Renal cortex interstitium (tissue), 15 donors: ENCODE measurements at places on chromosomes 2 and 18. TPM values are rescaled to one million over a fixed set of nuclear protein-coding genes. Genes with fewer than 3 reads are reported as not detected.
A peak's percentile ranks its signal among the peaks of the same experiment; 100 is the strongest.

- DNase-seq, result no peak
These were observed 221.7 kb downstream of the CTNNA2 start for GRCh38 chr2:79734518-79734917.

GRCh38 chr2:101828673-101829334 is 131.3 kb downstream of the MAP4K4 start:
- no peak for DNase-seq

DNA sequence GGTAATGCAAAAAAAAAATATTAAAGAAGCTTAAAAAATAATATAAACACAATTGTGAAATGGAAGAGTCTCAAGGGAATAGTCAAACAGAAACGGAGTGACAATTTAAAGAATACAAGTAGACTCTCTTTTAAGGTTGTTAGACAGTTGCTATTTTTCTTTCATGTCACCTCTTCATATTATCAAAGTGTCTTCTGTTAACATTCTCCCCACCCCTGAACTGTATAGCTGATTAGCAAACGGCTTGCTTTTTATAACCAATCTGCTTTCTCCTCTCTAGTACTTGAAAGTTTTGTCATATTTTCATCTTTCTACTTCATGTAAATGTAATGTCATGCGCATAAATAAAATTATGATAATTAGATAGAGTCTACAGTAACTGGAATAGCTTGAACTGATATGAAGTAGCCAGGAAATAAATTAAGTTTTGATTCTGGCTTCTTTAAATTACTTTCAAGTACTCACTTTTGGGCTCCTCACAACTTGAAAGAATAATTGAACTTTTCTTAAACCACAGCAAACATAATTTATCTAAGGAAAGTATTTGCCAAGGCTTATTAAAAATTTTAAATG is 37.0 kb downstream of the BARD1 start:
- DNase-seq, result no peak

DNA sequence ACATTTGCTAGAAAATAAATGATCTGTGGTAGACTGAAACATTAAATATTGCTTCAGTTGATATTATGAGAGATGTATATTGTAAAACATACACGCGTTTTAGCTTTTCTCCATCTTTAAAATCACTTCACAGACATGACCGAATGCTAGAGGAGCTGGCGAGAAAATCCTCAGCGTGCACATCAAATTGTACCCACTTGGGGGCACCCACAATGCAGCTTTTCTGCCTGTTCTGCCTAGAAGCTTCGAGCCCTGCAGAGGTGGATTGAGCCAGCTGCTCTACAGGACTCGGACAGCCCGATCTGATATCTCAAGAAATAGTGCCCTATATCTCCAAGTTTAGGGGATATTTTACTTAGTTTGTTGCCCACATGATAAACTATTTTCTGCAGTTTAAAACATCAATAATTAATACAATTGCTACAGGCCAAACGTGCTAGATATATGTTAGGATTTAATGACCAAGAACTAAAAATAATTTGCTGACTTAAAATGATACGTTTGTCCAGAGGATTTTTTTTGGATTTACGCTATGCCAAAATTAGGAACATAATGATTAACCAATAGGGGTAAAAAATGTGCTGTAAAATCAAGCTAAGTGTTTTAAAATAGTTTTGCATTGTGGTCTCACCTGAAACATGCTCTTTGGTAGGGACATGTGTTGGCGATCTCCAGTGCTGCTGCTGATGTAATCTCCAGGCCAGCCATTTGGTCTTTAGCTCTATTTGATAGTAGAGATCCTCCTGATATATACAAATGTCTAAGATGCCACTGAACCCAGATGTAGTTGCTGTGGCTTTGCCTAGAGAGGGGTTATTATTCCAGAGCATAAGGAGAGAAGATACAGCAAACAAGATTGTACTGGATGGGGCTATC is 22.3 kb upstream of the ATP5MC3 start:
- peak; percentile 41 for DNase-seq

DNA sequence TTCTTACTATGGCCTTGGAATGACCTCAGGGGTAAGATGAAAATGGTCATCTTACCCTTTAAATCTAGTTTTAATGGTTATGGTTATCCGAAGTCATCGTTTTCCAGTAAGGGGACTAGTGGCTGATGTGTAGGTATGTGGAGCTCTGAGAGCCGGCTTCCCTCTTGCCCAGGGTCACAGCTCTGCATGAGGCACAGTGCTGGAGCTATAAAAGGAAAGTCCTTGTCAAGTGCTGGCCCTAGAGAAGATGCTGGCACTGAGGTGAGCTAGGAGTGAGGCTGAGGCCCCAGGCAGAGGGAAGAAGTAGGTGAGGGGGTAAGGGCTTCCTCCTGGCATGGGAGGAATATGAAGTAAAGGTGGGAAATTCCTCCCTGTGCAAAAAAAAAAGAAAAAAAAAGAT is 35.0 kb downstream of the SMARCAL1 start:
- DNase-seq, result no peak

DNA sequence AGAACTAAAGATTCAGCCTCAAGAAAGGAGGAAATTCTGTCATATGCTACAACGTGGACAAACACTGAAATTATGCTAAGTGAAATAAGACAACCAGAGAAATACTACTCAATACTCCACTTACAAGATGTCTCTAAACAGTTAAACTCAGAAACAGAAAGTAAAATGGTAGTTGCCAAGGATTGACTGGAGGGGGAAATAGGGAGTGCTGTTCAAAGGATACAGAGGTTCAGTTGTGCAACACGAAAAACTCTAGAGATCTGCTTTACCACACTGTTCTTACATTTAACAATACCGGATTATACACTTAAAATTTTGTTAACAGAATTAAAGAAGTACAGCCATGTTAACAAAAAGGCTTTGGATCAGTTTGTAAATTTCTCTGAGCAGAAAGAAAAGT is 39.8 kb upstream of the C2orf15 start:
- DNase-seq, result no peak

DNA sequence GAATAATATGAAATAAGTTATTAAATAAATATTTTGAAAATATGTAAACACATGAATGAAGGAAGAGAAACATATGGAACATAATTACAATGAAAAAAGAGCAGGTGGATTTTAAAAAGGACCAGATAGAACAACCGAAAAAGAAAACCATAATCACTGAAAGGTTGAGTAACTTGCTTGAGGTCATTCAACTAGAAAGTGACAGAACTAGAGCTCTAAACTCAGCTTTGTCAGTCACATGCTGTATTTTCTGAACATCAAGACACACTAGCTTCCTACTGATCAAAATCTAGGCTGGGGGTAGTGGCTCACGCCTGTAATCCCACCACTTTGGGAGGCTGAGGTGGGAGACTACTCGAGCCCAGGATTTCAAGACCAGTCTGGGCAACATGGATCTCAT is 30.0 kb upstream of the ITGAV start:
- DNase-seq, result no peak

DNA sequence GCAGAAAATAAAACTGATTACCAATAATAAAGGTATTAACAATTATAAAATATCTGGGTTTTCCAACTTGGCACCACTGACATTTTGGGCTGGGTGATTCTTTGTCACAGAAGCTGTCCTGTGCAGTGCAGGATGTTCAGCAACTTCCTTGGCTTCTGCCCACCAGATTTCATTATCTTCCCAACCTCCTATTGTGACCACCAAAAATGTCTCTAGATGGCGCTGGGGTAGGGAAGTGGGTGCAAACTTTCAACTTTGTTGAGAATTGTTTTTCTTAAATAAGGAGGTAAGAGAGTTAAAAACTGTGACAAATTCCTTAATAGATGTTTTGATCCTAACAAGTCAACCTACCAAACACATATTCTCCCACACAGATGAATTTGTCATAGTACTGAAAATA is 90.1 kb downstream of the GAREM1 start:
- no peak for DNase-seq

DNA sequence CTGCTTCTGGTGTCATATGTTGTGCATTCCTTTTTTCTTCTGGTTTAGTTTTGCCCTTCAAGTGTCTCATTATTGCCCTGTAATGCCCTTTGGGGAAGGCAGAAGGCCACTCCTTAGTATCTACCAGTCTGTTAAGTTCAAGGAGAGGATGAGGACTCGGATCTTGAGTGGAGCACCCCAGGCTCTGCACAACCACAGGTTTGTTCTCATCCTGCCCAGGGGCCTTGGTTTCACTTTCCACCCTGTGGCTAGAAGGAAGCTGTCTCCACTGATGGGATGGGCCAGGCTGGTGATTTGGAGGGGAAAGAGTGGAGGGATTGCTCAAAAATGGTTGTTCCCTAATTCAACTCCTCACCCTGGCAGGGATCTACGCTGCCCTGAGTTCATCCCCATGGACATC is 30.2 kb upstream of the RAB11FIP5 start:
- no peak for DNase-seq

GRCh38 chr2:121890041-121890440 is 134.6 kb downstream of the TSN start:
- no peak for DNase-seq

The SIX2 gene
- polyA plus RNA-seq, result 21.3 TPM

The UGT1A8 gene
- not detected for polyA plus RNA-seq

The NT5C1B gene
- 1.2 TPM for polyA plus RNA-seq

The C2orf92 gene
- polyA plus RNA-seq, result 22.3 TPM

The MYO5B gene
- polyA plus RNA-seq, result 31.3 TPM

The TXNDC2 gene
- polyA plus RNA-seq, result not detected
